Fibroblast of gingiva (primary cell): ENCODE measurements at places on chromosomes 7 and 10.

DNA sequence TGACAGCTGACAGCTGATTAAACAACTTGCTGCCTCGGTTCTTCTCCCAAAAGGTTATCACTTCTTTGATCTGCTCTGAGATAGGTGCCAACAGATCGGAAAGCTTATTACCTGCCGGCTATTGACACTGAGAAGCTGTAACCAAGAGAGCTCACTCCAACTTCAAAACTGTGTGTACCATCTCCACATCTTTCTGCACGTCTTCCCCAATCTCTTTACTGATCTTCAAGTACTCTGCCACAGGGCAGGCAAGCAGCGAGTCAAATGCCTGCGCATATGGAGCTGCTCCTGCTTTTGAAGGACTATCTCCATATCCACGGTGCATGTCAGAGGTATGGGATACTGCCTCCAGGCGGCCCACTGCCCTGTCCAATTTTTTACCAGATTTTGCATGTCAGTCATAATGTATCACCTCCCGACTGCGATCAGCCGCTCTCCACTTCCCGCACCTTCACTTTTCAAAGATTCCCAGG lies 352 bp upstream of the ZNF485 start:
- no peak for DNase-seq

DNA sequence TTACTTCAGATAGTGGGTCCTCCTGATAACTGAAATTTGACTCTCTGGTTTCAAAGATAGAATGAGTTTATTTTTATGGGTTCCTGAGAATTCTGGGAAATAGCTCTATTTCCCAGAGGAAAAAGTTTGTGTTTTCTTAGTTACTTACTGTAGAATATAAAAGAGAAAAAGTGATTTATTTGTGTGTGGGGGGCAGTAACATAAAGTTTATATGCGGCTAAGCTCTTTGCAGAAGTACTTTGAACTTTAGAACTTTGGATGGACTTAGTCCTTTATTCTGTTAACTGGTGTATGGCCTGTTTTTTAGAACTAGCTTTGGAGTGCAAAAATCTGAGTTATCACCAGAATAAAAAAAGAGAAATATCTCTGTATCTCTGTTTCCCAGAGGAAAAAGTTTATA lies 157.1 kb downstream of the BBS9 start:
- no peak for DNase-seq

GRCh38 chr10:10626734-10627133 lies 390.9 kb upstream of the CELF2 start:
- DNase-seq = no peak

DNA sequence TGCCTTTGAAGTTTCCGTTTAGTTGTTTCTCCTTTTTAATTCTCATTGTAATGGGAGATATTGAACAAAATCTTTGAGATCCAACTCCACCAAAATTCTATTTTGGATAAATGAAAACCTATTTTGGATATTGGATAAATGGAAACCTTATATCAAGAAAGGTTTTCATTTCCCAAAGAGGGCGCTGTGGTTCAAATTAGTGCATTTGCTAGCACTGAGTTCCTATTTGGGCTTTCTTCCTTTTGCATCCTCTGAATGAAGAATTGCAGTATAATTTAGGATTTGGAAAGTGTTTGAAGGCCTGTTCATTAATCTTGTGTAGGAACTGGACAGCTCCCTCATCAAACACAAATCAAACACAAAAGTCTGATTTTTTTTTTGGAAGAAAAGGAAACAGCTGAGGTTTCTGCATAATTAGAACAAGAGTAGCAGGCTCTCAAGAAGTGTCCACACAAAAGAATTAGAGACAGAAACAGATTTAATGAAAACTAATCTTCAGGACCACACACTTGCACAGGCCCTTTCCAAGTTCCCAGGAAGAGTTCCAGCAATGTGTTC lies 80.8 kb upstream of the KLF14 start:
- peak; percentile 31 for DNase-seq

GRCh38 chr10:132098539-132099388 lies 33.0 kb downstream of the JAKMIP3 start:
- no peak for DNase-seq

GRCh38 chr10:23325132-23325531 lies 19.5 kb downstream of the C10orf67 start:
- no peak for DNase-seq

GRCh38 chr7:141276031-141276430 lies 202.2 kb downstream of the TMEM178B start:
- no peak for DNase-seq

GRCh38 chr7:23161482-23161881 lies 20.4 kb upstream of the NUP42 start:
- no peak for DNase-seq
